A549 treated with GW870086 at 1 μM for 4 hours (cell line): ENCODE measurements at places on chromosomes 6 and 20. TPM values are rescaled to one million over a fixed set of nuclear protein-coding genes. Genes with fewer than 3 reads are reported as not detected.

The ZNF292 gene
- 2.0 to 4.1 TPM (median 3.1 TPM) in 5 replicates for total RNA-seq

The NT5E gene
- 19.9 to 36.6 TPM (median 30.3 TPM) in 5 replicates for total RNA-seq

The DNMT3B gene
- total RNA-seq: 3.3 to 5.2 TPM (median 4.2 TPM) in 5 replicates

The TMEM200A gene
- 0.07 to 0.11 TPM (median 0.08 TPM) in 5 replicates for total RNA-seq

The VIP gene
- not detected in 5 replicates for total RNA-seq

The VARS1 gene
- 47.4 to 59.1 TPM (median 53.3 TPM) in 5 replicates for total RNA-seq

The OPN5 gene
- total RNA-seq: not detected in 5 replicates
